AG09309 (cell line): ENCODE measurements at places on chromosomes 2 and 18.

- no peak for DNase-seq
Observed at GRCh38 chr2:161825429-161825828, 201.2 kb downstream of the SLC4A10 start.

DNA sequence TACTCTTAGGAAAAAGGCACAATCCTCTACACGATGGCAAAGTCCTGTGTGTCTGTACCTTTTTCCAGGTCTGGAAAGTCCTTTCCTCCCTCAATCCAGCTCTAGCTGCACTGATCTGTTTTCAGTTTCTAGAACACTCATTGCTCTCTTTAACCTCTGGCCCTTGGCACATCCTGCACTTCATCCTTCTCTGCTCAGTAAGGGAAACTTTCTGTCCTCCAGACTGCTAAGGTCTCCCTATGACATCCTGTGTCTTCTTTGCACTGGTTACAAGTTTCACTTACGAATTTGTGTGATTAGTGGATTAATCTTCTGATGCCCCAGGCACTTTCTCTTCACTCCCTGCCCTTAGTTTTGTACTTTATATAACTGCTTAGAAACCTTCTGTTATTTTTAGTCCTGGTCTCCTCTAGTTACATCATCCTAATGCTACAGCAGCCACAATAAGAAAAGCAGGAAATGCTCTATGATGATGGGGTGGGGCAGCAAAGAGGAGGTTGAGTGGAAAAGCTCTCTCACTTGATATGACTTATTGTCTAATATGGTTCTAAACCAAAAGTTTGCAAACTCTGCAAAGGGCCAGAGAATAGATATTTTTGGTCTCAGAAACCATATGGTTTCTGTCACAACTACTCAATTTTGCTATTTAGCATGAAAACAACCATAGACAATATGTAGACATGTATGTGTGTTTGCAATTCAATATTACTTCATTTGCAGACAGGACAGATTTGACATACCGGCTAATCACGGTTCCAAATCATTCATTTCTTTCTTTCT lies 568.2 kb downstream of the THSD7B start:
- no peak for DNase-seq

DNA sequence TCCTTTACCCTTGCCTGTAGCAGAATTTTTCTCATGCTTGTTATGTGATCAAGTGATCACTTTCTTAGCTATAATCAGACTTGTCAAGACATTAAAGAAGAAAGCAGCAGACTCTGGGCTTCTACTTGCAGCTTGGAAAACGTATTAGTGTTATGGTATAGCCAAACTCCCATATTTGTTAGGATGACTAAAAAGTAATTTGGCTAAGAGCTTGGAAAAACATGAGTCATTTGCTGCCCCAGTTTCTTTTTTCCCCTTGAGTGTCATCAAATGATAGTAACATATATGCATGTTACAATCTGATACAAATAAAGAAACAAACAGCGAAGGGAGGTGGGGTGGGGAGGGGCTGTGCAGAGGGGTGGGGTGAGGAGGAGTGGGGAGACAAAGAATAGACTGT lies 155.5 kb downstream of the IKZF2 start:
- DNase-seq: no peak

GRCh38 chr2:127187081-127187775 lies 32.9 kb downstream of the CYP27C1 start:
- no peak for DNase-seq

- no peak for DNase-seq
Observed at GRCh38 chr2:80007777-80008503, 296.6 kb downstream of the LRRTM1 start.

DNA sequence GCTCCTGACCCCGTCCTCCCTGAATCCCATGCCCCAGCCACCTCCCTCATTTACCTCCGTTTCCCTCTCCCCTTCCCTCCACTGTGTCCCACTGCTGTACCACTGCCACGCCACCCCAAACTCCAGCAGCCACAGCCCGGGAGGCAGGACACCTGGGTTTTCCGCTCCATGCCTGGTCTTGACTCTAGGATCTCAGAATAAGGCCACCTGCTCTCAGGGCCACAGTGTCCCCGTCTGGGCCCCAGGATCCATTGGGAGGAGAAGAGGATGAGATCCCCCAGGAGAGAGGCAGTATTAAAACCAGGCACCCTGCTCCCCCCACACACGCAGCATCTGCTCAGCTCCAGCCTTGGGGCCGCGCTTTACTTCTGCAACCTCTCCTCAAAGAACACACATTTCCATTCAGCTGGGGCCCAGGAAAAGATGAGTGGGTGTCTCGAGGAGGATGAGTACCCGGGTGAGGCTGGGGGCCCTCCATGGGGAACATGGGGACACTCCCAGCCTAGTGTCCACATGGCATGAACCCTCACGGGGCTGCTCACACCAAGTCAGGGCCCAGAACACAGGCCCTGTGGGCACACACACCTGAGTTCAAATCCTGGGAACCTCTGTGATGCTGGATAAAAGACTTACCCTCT lies 32.8 kb upstream of the TNS1 start:
- DNase-seq: no peak
